ENCODE measurements at places on chromosomes 16 and 17.
A peak's percentile ranks its signal among the peaks of the same experiment; 100 is the strongest.

DNA sequence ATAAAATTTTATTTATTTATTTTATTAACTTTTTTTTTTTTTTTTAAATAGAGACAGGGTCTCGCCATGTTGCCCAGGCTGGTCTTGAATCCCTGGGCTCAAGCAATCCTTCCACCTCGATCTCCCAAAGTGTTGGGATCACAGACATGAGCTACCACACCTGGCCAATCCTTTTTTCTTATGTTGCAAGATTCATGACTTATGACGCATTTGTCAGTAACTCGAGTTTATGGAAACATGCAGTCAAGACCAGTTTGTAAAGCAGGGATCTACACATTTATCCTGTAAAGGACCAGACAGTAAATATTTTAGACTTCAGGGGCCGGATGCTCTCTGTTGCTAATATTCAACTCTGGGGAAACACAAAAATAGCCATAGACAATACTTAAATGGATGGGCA, 9.4 kb upstream of the MAP2K6 start:
- no peak for DNase-seq

- no peak for DNase-seq
Observed at GRCh38 chr17:21505819-21506815, 130.0 kb downstream of the KCNJ12 start.

DNA sequence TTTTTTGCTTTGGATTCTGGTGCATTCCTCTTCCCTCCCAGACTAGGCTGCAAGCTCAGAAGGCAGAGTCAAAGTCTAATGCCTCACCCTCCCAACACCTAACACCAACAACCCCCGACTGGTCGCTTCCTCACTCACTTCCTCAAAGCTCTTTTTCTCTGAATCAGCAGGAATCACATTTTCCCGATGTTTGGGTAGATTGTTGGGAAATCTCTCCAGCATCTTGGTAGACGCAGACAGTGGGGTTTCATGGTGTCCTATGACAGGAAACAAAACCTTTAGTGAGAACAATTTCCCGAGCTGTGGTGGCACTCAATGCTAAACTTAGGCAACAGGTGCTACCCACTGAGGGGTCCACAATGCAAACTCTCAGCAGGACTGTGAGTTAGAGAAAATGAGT, 39.9 kb upstream of the ICAM2 start:
- no peak for DNase-seq

DNA sequence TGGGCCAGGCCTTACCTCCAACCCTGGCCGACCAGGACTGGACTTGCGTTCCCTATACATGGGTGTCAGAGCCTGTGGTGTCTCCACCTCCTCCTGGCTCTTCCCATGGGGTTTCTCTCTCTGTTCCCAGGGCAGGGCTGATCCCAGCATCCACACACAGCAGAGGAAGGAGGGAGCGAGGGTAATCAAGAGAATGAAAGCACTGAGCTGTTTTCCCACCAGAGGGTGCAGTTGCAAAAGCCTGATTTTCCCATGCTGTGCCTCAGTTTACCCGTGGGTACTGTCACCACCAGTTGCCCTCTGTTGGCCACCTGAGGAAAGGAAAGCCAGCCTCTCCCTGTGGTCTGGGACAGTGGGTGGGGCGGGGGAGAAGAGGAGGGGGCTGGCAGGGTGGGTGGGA, 249.7 kb upstream of the GSE1 start:
- no peak for DNase-seq

DNA sequence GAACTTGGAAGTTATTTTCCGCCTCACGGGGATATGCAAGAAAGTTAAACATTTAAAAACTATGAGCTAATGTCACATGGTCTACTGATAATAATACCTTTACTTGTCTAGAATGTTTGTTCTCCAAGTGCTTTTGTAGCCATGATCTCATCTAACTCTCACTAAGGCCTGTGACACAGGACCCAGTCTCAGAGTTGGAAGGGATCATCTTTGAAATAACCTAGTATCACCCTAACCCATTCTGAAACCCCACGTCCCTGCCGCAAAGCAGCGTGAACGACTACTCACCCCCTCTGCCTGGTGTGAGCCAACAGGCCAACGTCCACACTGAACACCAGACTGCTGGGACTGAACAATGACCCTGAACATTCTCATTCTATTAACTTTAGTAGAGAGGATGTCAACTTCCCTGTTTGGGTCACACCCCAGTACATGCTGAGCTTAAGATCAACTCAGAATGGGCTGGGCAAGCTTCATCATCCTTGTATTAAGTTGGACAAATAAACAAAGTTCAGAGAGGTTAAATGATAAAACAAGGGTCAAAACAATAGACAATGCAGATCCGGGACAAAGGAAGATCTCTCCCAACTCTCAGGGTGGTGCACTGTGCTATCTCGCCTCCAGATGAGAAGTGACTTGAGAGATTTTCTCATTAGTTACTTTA, 54.8 kb upstream of the BCAR1 start:
- no peak for DNase-seq

DNA sequence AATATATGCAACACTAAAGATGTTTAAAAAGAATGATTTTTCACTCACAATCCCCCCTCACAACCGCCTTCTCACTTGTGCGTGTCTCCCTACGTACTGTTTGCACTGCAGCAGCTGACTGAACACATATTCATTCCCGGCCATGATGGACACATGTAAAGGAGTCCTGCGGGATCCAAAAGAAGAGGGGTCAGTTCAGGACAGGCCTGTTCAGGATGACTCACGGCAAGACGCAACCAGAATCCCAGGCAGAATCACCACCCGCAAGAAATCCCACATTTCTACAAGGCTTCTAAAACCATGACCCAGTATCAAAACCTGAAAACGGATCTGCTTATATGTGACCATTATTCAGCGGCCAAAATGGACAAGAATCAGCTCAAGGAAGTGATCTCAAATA, 52.3 kb downstream of the CYB5D2 start:
- peak; percentile 42 for DNase-seq

DNA sequence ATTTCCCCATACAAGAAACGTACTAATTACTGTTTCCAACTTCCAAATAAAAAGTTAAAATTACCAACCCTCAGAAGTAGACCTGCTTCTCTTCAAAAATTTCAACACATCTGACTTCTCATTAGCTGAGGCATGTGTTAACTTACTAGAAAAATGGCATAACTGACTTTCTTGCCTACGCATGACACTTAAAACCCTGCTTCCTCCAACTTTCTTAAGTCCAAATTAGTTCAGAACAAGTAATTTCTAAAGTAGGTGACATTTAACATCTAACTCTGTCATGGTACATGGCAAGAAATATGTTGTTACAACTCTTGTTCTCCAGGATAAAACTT, 6.7 kb downstream of the USP7 start:
- no peak for DNase-seq

GRCh38 chr17:76266244-76266938, 1.2 kb downstream of the UBALD2 start:
- DNase-seq: peak; percentile 51

DNA sequence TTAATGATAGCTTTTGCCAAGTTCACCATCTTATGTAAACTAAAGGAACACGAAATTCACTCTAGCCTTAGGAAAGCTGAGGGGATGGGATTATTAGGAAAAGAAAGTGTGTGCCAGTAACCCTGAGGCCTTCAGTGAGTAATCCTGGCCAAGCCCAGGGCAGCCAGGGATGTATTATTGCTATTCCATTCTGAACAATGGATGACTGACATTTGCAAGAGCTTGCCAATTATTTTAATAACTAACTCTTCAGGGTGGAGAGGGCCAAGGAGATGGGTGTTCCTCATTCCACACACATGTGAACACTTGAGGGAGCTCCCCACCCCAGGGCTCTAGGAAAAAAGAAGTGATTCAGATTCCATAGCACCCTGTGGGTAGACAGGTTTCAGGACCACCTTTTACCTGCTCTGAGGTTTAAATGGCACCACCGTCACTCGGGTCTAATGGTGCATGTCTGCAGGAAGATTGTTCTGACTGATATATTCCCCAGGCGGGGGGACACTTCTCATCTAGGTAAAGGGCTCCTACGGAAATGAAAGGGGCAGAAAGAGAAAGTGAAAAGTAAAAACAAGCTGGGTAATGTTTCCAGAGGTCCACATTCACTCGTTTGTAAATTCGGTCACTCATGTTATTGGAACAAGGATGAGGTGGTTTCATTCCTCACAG, 41.5 kb downstream of the TK2 start:
- DNase-seq: peak; percentile 25

- DNase-seq: peak; percentile 81
Observed at GRCh38 chr17:75059369-75060345, 12.6 kb downstream of the KCTD2 start.

- peak; percentile 42 for DNase-seq
Observed at GRCh38 chr16:88061346-88062110, 110.3 kb downstream of the BANP start.

Data from fibroblast of skin of scalp (primary cell).